NK-92 treated with Interleukin-12 subunit alpha and Interleukin-12 subunit beta, amount 100 ng/mL, for 24 hours (cell line): ENCODE measurements at places on chromosomes 1 and 21.

DNA sequence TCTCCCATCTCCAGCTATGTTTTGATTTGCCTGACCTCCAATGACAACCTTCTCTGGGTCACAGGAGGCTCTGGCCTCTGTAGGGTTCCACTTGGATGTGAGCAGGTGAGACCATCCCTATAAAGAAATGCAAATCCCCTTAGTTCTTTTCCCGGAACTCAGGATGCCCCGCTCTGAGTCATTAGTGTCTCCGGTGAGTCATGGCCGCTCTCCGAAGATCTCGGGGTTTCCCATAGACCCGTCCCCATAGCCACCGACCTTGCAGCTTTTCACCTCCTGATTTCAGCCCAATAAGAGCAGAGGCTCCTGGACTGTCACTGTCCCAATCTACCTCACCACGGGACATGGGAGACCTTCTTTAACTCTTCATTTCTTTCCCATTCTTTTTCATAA lies 98.2 kb downstream of the PGBD5 start:
- no peak for DNase-seq

DNA sequence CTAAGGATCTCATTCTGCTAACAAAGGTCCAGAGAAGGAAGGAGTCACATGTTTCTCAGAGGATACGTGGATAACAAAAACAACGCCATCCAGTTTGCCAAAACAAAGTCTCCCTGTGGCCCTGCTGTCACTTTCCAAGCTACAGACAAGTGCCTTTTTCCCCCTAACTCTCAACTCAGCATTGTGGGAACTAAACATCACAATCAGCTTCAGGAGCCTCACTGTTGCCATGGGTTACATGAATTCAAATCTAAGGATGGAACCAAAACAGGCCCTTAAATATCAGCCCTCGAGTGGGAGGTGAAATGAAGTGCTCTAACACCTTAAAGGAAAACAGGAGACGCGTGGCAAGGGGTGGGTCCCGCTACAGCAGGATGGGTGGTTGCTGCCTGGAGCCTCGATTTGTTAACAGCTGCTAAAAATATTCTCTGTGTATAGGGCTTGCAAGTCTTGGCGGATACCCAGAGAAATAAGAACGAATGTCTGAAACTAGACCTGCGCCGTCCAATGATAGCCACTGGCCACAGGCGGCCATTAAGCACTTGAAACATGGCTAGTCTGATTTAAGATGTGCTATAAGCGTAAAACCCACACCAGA lies 66.4 kb upstream of the SOD1 start:
- DNase-seq: no peak

- DNase-seq: no peak
These were observed 23.1 kb downstream of the CRYZL1 start for GRCh38 chr21:33618407-33618806.

DNA sequence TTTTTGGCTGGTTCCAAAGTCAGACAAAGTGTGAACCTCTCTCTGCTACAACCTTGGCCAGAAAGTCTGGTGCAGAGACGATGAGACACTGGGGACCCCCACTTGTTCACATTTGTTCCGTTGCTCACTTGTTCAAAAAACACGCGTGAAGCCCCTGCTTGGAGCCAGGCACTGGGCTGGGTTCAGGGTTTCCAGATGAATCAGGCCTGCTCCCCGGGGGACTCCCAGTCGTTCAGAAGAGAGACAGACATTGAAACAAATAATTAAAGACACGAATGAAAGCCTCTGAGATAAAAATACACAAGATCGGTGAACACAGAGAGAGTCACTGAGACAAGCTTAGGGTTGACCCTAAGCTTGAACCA lies 101.5 kb upstream of the RUNX3 start:
- DNase-seq: peak; percentile 36

DNA sequence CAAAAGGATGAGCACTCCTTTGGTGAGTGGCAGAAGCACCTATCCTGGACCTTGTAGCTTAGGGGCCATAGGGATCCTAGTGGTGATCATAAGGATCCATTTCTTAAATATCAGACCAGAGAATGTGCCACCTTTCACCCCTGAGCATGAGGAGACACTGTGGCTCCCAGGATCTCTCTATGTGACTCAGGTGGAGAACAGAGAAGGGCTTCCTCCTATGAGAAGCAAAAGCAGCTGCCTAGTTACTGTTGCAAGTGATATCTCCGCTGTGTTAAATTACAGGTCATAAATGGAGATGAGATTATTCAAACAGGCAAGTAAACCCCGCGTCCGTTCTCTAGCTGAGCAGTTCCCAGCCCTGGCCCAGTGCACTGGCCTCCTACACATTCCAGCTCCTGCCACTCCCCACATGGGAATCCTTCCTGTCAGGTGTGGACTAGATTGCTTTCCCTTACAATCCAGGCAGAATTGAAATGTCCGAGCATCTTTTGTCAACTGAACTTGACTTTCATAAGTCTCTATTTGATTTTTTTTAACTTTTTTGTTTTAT lies 26.3 kb downstream of the CLEC20A start:
- DNase-seq: no peak

DNA sequence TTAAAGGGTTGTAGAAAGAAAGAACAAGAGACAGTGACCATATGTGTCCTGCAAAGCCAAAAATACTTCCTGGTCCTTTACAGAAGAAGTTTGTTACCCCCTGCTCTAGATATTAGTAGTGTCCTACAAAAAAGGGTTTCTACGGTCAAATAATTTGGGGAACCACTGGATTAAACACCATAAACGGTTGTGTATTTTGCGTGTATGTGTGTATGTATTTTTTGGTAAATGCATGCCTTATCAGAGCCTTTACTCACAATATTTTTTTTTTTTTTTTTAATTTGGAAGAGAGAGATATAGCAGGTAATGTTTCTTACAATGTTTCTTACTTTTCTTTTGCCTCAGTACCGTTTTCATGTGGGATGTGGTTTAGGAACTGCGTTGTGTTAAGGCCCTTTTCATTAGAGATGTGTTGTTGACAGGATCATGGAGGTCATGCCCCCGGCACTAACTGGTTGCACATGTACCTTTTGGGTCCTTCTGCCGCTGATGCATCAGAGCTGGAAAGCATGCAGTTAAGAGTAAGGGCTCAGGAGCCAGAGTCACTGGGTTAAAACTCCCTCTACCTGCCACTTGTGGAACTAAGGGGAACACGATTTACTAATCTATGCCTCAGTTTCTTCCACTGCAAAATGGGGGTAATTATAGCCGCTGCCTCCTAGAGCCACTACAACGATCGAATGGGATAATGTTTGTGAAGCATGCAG lies 234.6 kb upstream of the KAZN start:
- no peak for DNase-seq

- no peak for DNase-seq
These were observed 161.8 kb downstream of the PCBP3 start for GRCh38 chr21:45805321-45805720.

DNA sequence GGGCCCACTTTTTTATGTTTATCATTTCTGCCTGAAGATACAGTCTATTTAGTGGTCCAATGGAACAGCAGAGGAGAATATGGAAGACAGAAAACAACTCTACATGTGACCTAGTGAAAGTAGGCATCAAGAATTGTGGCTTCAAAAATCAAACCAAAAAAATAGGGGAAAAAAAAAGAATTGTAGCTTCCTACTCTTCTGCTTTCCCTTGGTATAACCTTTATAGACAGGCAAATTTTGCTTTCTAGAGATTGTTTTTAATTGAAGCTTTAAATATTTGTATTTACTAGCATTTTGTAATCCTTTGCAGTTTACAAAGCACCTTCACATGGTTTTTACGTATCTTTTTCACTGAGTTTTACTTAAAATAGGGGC lies 14.3 kb downstream of the PDIK1L start:
- no peak for DNase-seq

DNA sequence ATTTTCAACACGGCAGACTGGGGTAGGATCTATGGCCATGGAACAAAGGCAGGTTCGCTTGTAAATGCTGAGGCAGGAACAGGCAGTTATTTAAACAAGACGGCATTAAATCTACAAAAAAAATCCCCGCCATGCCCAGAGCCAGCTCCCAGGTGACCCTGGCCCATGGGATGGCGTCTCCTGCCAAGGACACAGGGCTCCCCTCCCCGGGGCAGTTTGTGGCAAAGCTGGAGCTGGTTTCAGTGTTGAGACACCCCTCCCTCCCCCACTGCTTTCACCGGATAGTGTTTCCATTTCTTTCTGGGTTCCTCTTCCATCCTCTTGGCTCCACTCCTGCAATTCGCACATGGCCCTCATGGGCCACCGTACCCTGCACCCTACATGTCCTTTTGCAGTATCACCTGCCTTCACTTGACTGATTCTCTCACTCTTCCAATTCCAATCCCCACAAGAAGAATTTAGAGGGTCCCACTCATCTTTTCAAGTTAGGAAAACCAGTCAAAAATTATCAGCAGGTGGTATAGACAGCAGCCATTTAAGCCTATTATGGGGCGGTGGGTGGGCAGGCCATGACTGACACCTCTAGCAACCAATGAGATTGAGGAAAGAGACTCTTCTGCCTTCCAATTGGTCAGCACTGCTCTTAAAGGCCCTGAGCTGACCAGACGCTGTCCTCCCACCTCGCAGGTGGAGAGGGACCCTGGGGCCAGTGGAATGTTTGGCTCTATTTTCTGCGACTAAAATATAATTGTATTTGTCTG lies 52.0 kb downstream of the OLIG1 start:
- DNase-seq: peak; percentile 18
